ENCODE measurements at places on chromosomes 1 and 21. TPM values are rescaled to one million over a fixed set of nuclear protein-coding genes. Genes with fewer than 3 reads are reported as not detected.

OLFM3 gene
- total RNA-seq: not detected

KRTAP19-3 gene
- not detected for total RNA-seq

DNA sequence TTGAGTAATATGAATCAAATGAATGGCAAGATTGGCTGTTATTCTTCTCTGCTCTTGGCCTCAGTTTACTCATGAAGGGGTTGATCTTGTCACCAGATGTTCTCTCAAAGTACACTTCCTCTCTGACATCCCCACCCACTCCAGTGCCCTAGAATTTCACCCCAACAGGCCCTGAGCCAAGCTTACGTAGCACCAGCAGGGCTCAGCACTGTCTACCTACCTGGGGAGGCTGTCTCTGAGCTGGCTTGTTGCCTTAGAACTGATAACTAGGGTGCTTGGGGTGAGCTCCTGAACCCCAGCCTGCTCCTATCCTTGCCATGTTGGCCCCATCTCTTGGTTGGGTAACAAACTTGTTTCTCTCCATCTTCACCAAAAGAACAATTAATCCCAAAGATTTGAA is 159.1 kb upstream of the USP24 start:
- DNase-seq: no peak
- H3K4me1 ChIP-seq: no peaks in the 10 kb centered on the region
- no peaks in the 10 kb centered on the region for H3K36me3 ChIP-seq
- no peak overlapping the region for H3K4me3 ChIP-seq
- H3K27ac ChIP-seq: no peak overlapping the region

GRCh38 chr1:230216896-230217295 is 149.9 kb downstream of the GALNT2 start:
- no peak overlapping the region for H3K4me3 ChIP-seq
- H3K4me1 ChIP-seq: peaks cover 16% of the 10 kb centered on the region
- H3K36me3 ChIP-seq: no peaks in the 10 kb centered on the region
- H3K27me3 ChIP-seq: no peaks in the 10 kb centered on the region
- DNase-seq: no peak
- no peak overlapping the region for H3K27ac ChIP-seq

DNA sequence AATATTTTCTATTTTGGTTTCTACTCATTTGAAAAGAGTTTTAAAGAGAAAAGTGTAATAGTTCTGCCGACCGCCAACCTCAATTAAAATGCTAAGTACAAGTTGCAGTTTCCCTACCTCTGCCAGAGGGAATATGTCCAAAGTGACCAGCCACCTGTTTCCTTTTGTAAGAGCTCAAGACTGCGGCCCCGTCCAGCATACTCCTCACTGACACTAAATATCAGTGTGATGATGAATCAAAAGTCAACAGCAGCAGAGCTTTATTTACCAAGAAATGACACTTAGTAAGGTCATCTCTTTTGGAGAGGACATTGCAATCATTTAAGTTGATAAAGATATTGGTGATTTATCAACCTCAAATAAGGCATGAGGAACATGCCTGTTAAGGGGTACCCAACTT is 57.4 kb upstream of the NRIP1 start:
- peaks cover 16% of the 10 kb centered on the region for H3K4me1 ChIP-seq
- peak overlapping the region; percentile 6 for H3K27ac ChIP-seq
- H3K36me3 ChIP-seq: no peaks in the 10 kb centered on the region

GRCh38 chr1:182570611-182570970 is 18.5 kb downstream of the RNASEL start:
- no peak overlapping the region for H3K27ac ChIP-seq
- H3K27me3 ChIP-seq: no peaks in the 10 kb centered on the region
- no peak overlapping the region for H3K4me3 ChIP-seq
- H3K4me1 ChIP-seq: peaks cover 9% of the 10 kb centered on the region
- H3K36me3 ChIP-seq: no peaks in the 10 kb centered on the region

DNA sequence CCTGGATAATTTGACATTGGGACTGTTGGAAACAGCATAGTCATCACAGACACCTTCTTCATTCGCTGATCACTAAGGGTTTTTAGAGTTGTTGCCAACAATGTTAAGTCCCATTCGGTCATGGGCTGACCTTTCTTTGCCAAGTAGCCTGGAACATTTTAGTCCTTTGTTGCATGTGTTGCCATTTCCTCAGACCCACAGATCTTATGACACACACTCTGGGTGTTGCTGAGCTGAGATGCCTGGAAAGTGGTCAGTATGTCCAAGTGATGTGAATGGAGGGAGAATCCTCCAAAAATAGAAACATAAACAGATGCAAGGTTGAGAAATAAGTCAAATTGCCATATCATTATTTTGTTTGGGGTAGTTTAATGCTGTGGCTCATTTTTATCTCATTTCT is 61.5 kb upstream of the GJA5 start:
- DNase-seq: no peak
- H3K27me3 ChIP-seq: no peaks in the 10 kb centered on the region
- no peak overlapping the region for H3K27ac ChIP-seq
- no peak overlapping the region for H3K4me3 ChIP-seq

Measured in Caco-2 (cell line).